ENCODE measurements at places on chromosomes 1 and 21.

- no peak for DNase-seq
These were observed 463 bp upstream of the PRRC2C start for GRCh38 chr1:171484760-171485374.

- no peak for DNase-seq
These were observed 233.9 kb downstream of the MRPL39 start for GRCh38 chr21:25373126-25374082.

DNA sequence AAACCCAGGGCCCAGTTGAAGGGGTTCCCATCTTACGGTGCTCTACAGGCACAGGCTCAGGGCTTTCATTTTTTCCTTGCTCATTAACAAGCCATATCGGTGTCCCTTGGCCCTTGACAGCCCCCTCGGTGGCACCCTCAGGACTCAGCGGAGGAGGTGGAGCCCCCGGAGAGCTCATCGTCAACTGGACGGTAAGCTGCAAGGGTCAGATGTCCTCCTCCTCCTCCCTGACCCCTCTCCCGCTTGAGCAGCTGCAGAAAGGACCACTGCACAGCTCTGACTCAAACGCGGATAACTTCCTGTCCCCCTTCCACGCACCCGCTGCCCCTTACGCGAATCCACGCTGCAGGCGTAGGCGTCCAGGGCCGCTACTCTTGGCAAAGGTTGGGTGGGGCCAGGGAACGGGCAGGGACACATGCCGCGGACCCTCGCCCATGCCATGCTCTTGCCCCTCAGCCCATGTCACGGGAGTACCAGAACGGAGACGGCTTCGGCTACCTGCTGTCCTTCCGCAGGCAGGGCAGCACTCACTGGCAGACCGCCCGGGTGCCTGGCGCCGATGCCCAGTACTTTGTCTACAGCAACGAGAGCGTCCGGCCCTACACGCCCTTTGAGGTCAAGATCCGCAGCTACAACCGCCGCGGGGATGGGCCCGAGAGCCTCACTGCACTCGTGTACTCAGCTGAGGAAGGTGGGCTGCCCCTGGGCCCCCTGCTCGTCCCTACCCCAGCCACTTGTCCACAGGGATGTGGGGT is 14.7 kb downstream of the TMEM81 start:
- no peak for DNase-seq

DNA sequence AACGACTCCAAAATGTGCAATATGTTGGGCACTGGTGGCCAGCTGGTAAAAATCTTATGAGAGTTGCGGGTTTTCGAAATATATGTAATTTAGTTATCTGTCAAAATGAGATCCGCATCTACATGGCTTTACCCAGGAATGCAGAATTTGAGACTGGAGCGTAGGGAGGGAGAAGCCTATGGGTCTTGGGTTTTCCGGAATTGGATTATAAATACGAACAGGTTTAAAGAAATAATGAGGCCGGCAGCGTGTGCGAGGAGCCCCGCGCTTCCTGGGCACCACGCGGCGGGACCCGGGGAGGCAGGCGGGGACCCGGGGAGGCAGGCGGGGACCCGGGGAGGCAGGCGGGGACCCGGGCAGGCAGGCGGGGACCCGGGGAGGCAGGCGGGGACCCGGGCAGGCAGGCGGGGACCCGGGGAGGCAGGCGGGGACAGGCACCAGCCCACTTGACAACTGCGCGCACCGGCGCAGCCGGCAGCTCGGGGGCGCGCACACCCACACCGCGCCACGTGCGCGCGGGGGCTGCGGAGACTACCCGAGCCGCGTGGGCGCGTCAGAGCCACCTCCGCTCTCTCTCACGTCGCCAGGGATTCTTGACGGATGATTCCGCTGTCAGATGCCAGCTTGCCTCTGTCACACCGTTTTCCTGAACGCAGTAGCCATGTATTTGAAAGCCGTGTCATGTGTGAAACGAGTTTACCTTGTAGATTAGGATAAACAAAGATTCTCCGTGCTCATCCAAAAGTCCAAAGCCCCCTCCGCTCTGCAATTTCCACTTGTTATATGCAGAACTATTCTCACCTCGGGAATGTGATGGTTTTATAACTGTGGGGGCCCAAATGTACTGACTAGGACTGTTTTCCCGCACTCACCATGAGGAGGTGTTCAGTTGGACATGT is 54.3 kb upstream of the HNRNPU start:
- DNase-seq: peak; percentile 24

GRCh38 chr1:19028110-19028509 is 71.6 kb upstream of the IFFO2 start:
- DNase-seq: no peak

GRCh38 chr1:208025031-208025430 is 114.1 kb upstream of the CD34 start:
- no peak for DNase-seq

GRCh38 chr1:156750711-156751450 is 594 bp downstream of the HDGF start:
- no peak for DNase-seq

GRCh38 chr1:31879981-31880608 is 58.1 kb downstream of the PTP4A2 start:
- DNase-seq: no peak

DNA sequence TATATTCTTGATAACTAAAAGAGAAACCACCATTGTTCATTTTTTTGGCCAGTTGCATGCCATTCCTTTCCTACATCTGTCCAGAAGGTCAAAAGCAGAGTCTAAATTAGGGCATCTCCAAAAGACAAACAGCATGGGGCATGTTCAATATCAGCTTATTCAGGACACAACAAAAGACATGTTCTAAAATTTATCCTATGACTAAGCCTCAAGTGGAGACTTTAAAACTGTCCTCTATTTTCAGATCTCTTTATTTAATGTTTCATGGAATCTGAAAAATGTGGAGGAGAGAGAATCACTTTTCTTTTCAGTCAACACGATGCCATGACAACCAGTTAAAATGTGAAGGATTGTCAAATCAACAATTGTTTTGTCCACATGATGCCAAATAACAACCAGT is 303.4 kb upstream of the PRMT6 start:
- no peak for DNase-seq

GRCh38 chr1:227815468-227816409 is at the start of gene PRSS38:
Gene PRSS38, plus strand, starts transcription at chr1:227815675. Its CDS starts 42 bp downstream, at chr1:227815717.
- no peak for DNase-seq

DNA sequence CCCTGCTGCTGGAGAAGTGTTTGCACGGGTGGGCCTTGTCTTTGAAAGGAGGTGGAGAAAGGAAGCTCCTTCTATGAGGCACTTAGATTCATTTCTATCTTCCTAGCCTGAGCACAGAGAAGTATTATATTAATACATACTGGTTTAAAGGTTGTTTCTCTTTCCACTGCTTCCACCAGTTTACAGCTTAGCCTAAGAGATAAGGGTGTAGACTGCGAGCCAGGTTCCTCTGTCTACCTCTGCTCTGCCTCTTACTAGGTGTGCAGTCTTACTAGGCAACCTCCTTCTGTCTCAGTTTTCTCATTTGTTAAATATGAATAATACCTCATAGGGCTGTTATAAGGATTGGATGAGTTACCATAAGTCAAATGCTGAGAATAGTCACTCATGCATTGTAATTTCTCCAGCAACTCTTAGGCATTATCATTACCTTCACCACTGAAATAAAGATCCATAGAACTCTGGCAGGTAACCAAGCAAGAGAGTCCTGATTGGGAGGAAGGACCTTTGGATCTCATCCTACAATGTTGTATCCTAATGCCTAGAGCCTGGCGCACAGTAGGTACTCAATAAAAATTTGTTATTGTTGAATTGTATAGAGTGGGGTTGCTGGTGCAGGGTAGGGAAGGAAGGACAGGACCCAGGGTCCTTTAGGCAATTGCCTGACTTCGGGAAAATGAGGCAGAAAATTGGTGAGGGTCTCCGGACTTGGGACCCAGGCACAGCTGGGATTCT is 95.1 kb downstream of the TBX19 start:
- no peak for DNase-seq

DNA sequence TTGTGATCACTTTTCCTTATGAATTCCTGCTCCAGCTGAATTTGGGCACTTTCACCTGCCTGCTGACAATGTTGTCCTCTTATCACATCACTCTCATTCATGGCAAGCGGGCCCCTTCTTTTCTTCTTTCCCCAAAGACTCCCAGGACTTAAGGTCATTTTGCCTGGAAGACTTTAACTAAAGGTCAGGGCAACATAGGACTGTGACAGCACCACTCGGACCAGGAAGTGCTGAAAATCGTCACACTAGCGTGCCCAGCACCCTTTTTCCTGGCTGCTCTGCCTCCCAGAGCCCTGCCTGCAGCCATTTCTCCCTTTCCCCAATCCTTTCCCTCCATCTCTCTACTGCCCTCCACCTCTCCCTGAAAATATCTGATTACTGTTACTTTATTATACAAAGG is 35.4 kb downstream of the CD34 start:
- DNase-seq: no peak

GRCh38 chr1:153430166-153430553 is 13.8 kb downstream of the S100A7A start:
- no peak for DNase-seq

- no peak for DNase-seq
These were observed 6.7 kb downstream of the C1QTNF12 start for GRCh38 chr1:1239614-1240347.

GRCh38 chr1:248837045-248837780 is 811 bp upstream of the ZNF672 start:
- DNase-seq: no peak

DNA sequence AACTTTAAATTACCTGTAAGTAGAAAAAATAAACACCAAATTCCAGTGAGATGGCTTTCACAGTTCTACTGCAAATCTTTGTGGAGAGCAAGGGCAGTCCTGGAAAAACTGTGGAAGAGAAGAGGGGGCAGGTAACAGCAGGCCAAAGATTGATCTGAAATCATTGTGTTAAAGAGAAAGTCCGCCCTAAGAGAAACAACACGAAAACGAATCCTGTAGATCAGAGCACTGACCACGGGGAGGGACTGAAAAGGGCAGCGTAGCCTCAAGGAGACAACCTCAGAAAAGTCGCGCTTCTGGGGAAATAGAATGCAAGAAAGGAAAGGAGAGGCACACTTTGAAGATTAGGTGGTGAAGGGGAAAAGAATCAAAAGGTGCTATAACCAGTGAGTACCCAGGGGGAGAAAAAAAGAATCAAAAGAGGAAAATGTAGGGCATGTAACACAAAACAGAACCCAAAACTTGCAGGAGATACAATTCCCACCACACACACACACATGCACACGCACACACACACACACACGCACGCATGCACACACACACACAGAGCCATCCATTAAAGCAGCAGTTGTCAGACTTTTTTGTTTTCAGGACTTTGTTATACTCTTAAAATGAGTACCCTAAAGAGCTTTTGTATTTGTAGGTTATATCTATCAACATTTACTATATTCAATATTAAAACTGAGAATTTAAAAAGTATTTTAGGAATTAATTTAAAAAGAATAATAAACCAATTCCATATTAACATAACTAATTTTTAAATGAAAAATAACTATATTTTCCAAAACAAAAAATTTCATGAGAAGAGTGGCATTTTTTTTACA is 28.0 kb upstream of the KLF17 start:
- DNase-seq: no peak

GRCh38 chr1:40745176-40745575 is 38.4 kb upstream of the KCNQ4 start:
- DNase-seq: no peak

DNA sequence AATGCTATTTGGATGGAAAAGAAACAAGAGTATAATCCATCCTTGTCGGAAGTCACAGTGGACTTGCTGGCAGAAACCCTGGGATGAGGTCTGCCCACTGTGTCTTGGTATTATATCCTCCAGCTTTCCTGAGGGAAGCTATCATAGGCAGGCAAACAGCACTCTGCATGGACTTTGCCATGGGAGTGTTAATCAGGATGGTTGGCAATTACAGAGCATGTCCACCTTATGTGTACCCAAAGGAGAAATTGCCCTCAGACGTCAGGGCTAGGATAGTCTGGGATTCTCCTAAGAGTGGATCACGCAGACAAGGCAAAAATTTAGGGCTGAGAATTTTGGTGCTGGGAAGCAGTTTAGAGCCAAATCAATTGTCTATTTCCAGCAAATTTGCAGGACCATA is 184.9 kb upstream of the ESRRG start:
- DNase-seq: no peak

Measured in activated CD4-positive, alpha-beta T cell treated with anti-CD3 and anti-CD28 coated beads, Interleukin-2, Interleukin-4, amounts not matched to agents 100 ng/mL and 50 ng/mL, durations not matched to agents 16 hours and 8 hours (primary cell).